SK-N-SH (cell line): ENCODE measurements at places on chromosomes 12 and 14. TPM values are rescaled to one million over a fixed set of nuclear protein-coding genes. Genes with fewer than 3 reads are reported as not detected.

The TMEM52B gene
- not detected in 2 replicates for polyA plus RNA-seq

The LRP1-AS gene
- not detected in 2 replicates for polyA plus RNA-seq

The APOF gene
- polyA plus RNA-seq, result not detected in 2 replicates

The HOXC13 gene
- polyA plus RNA-seq, result not detected in 2 replicates

The LBHD2 gene
- polyA plus RNA-seq, result not detected in 2 replicates

The KLHL33 gene
- not detected in 2 replicates for polyA plus RNA-seq

The CDK2 gene
- 34.7 and 43.3 TPM in 2 replicates for polyA plus RNA-seq

The CLMN gene
- 1.4 TPM in 2 replicates for polyA plus RNA-seq

The SERPINA9 gene
- polyA plus RNA-seq, result not detected in 2 replicates

The MIP gene
- not detected in 2 replicates for polyA plus RNA-seq

GRCh38 chr14:103091041-103091882 lies 3.3 kb upstream of the EXOC3L4 start:
- DNase-seq, result peak; percentile 94

DNA sequence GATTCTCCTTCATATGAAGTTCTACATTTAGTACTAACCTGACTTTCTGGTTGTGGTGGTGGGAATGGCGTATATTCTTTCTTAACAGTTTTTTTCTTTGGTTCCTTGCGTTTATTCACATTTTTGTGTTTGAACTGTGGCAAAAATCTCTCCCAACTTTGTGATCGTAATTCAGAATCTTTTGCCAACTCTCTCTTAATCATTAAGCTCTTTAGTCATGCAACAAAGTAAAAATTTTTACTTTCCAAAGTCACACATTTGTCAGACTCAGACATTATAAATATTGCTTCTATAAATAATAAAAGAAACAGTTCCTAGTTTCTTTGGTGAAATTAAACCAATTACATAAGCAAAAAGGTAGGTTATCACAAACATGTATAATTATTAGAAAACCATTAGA lies 7.5 kb downstream of the KRR1 start:
- DNase-seq, result no peak

- no peak for DNase-seq
These were observed 95.3 kb downstream of the BICD1 start for GRCh38 chr12:32201976-32202375.

GRCh38 chr14:97517566-97518234 lies 720.5 kb downstream of the VRK1 start:
- no peak for DNase-seq

GRCh38 chr12:5520831-5521230 lies 88.9 kb downstream of the NTF3 start:
- no peak for DNase-seq

DNA sequence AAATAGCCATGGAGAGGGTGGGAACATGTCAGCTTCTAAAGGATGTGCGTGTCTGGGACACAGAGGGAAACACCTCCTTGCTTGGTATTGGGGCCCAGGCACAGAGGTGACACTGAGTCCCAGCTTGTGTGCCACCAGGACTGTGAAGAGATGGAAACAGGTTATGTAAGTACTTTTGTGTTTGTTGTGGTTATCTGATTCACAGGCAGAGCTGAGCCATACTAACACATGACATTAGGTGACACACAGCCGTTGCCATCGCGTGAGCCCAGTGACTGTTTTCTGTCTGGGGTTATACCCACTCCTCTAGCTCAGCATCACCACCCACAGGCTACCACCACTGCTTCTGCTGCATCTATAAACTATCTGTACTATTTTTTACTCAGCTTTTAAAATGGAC lies 12.1 kb upstream of the FLVCR2 start:
- no peak for DNase-seq

- DNase-seq, result no peak
These were observed 24.9 kb upstream of the ZDHHC17 start for GRCh38 chr12:76738824-76739579.

DNA sequence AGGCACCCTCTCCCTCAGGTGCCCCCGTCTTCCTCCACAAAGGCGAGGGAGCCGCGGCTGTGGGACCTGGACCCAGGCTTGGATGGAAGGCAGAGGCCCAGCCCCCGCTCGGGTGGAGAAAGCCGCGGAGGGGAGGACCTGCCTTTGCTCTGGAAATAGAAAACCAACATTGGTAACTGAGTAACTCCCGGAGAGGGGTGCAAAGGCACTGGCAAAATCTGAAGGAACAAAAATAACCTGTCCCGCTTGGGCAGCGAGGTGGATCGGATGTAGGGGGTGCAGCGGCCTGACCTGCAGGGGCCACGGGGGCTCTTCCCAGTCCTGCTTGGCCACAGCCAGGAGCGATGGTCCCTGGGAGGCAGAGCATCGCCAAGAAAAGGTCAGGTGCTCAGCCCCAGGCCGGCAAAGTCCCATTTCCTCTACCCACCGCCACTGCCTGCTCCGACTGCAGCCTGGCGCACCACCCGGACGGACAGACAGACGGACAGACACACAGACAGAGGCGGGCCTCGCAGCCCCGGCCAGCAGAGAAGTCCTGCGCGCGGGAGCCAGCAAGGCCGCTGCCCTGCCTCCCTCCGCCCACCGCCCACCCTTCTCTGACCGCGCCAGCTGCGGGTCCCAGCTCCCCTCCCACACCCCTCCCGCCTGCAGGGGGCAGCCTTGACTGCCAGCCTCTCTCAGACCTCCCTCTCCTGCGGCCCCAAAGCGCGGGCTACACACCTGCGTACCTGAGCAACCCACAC lies 21.4 kb upstream of the TMEM106C start:
- peak; percentile 86 for DNase-seq

DNA sequence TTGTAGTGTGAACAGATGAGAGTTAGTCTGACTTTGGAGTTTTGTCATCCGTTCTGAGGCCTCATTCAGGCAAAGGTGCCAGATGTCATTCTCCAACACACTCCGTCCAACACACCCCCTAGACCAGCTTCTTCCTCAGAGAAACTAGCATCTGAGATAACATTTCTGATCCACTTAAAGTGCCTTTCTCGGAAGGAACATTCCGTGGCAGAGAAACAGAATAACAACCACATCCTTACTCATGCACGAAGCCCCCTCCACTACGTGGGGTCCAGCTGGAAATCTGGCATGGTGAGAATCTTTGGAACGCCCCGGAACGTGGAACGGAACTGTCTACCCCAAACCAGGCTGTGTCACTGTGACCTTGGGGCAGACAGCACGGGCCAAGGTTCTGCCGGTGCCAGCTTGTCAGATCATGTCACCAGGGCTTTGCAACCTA lies 17.0 kb upstream of the BCL7A start:
- DNase-seq, result no peak

GRCh38 chr12:41186026-41186425 lies 2.1 kb upstream of the PDZRN4 start:
- no peak for DNase-seq

GRCh38 chr12:51217968-51218606 lies at the start of gene POU6F1:
Gene POU6F1, minus strand, starts transcription at chr12:51218062. Its CDS starts 11,226 bp downstream, at chr12:51206836.
- DNase-seq, result peak; percentile 96

DNA sequence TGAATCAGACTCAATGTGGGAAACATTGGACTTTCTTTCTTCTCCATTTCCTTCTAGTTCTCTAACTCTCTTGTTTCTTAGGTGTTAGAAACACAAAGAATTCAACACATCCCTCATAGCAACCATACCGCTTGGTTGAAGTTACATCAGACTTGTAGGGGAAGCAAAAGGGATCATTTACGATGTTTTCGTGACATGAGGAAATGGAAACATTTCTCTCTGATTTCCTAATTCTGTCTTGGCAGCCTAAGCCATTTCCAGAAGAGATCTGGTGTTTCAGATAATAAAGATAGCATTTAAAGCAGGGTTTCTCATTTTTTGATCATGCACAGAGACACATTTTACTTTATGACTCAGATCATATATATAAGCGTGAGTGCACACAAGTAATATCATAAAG lies 202.0 kb downstream of the TMEM132C start:
- DNase-seq, result no peak

DNA sequence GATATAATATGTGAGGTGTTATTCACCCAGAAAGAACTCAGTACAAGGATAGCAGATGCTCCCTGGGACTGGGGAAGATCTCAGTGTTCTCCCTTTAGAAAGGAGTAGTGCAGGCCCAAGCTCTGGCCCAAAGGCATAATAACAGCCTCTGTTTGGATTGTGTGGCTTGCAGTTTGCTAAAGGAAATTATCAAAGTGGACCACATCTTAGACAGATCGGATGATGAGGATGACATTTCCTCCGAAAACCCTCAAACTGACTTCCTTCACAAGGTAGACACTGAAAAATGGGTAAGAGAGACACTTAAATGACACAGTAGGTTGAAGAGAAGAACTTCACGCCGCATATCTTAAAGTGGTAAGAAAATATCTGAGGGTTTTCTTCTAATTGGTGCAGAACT lies 26.1 kb downstream of the SMCO2 start:
- no peak for DNase-seq

DNA sequence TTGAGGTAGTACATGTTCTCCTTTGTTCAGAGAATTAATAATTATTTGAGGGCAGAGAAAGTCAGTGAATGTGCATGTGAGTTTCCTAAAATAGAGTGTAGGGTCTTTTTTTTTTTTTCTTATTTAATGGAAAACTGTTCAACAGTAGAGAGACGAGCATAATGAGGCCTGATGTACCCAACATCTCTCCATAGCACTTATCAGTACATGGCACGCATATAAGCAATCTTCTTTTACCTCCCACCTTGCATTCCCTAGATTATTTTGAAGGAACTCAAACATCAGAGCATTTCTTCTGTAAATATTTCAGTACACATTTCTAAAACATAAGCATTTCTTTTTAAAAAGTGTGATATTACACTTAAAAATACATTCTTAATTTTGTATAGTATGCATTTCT lies 87.8 kb downstream of the KTN1 start:
- DNase-seq, result no peak

DNA sequence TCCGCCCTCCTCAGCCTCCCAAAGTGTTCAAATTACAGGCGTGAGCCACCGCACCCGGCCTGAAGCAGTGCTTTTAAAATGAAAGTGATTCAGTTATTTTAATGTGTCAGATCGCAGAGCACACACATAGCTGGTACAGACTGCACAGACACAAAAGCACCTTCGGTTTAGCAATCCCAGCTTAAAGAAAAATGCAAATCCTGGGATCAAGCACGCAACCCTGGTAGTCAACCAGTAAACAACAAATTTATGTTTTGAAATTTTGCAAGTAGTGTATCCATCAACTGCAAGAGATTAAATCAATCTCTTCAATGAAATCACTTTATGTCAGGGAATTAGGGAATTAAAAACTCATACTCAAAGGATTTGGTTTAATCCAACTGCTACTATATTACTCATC lies 28.4 kb downstream of the SLC38A1 start:
- DNase-seq, result no peak

DNA sequence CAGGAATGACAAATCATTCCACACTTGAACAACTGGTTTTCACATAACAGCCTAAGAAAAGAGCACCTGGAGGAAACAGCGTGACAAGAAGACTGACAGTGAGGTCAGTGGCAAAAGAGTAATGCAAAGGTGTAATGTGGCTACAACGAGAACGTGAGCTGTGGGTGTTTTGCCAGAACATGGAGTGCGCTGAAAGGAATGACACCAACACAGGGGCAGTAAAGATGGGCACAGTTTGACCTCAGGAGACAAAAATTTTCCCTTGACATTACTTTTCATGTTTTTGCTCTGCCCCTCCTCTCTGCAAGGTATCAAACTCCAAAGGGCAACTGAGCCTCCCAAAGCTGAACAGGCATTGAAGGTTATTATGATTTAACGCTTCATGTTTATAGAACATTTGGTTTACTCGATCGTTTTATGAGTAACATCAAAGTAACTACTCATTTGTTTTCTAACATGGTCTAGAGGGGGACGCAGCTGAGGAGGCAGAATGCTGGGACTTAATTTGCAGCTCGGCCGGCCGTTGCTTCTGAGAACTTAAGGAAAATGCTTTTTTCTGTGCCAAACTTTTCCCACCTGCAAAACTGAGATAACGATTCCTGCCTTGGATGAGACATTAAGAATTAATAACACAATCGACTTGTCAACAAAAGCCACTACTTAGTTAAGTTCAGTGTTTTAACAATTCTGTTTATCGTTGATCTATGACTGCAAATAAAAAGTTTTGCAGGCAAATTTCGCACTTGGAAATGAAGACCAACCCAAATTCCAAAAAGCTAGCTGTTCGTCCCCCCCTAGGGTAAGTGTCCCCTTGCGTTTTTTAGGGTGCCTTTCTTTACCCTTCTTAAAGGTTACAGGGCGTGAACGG lies 954 bp downstream of the HAUS4 start:
- DNase-seq, result no peak

GRCh38 chr14:45492876-45493275 lies 239.9 kb upstream of the MIS18BP1 start:
- DNase-seq, result no peak

DNA sequence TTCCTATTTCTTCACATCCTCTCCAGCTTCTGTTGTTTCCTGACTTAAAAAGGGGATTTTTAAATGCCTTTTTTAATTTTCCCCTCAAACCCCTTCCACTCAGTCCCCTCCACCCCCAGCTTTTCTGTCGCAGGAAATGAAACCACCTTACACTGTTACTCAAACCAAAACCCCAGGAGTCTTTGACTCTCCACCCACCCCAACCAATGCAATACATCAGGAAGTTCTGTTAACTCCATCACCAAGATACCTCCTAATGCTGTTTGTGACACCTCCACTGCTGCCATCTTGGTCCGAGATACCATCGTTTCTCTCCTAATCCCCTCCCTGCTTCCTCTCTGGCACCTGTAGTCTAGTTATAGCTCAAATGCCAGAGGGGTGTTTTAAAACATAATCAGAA lies 25.4 kb upstream of the CPM start:
- no peak for DNase-seq

DNA sequence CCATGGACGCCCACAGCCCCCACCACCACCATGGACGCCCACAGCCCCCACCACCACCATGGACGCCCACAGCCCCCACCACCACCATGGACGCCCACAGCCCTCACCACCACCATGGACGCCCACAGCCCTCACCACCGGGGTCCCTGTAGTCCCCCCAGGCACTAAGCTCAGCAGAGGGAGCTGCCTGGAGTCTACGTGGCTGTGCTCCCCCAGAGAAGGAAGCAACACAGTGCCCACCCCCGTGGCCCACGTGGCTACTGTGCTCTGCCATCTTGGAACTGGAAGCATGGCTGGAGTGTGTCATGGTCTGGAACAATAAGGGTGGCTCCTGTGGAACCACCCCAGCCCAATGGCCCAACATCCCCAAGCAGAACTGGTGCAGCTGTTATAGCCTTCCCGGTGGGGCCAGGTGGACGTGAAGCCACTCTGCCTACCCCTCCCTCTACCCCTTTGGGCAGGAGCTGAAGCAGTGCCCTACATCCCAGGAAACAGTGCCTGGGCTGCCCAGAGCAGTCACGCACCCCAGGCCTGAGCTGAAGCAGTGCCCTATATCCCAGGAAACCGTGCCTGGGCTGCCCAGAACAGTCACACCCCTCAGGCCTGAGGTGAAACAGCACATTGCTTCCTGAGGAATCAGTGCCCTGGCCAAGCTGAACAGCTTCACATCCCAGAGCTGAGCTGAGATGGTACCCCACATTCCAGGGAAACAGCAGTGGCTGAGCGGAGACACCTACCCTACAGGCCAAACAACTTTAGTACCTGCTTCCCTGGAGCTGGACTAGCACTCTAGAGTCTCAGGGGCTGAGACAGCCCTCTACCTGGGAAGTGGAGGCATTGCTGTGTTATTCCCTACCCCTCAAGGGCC lies 9.0 kb upstream of the SFSWAP start:
- DNase-seq, result no peak
